ENCODE measurements at places on chromosomes 2 and 18. TPM values are rescaled to one million over a fixed set of nuclear protein-coding genes. Genes with fewer than 3 reads are reported as not detected.

DNA sequence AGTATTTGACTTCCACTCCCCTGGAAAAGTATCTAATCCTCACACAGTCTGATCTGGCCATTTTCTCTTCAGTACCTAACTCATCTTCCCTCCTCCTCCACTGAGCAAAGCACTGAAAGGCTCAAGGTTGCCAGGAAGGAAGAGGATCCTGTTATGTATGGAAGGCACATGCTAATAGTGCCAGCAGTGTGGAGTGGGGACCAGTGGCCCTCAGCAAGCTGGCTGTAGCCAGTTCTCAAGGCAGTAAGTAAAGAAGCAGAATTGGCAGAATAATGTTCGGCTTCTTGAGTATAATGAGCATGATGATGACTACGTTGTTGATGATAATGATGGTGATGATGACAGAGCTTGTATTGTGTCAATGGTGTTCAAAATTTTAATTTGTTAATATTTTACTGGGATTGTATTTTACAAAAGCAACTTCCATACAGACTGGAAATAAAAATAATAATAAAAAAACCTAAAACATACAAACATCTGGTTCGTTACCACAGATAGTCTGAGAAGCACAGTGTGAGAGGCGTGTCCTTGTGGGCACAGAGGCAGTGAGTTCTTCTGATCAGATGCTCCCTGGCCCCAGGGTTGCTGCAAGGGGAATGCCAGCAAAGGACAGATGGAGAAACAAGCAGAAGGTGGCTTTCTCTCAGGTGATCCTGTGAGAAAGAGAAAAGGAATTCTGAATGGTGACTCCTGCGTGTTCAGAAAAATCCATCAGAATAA lies 528.8 kb downstream of the CMPK2 start:
- no peak for DNase-seq

- no peak for DNase-seq
Measured at GRCh38 chr2:139825726-139826125, 1045.5 kb upstream of the NXPH2 start.

- DNase-seq, result peak; percentile 15
Measured at GRCh38 chr2:168543037-168543436, 87.0 kb downstream of the CERS6 start.

GRCh38 chr2:39631256-39631655 lies 34.5 kb upstream of the TMEM178A start:
- DNase-seq, result no peak

GRCh38 chr2:144583381-144583729 lies 63.4 kb upstream of the ZEB2 start:
- DNase-seq, result no peak

DNA sequence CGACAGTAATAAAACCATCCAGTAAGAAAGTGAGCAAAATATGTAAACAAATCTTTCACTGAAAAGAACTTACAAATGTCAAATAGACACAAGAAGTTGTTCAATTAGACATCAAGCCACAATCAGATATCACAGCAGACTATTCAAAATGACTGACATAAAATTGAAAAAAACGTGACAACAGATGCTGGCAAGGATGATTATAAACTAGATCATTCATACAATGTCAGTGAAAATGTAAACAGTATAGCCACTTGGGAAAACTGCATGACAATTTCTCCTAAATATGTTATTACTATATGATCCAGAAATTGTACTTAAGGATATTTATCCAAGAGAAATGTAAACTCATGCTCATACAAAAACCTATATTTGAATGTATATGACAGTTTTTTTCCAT lies 609.4 kb upstream of the CNTNAP5 start:
- DNase-seq, result no peak

TMEM185B gene
- 17.9 TPM for polyA plus RNA-seq

- DNase-seq, result no peak
Measured at GRCh38 chr2:28431741-28432140, 39.1 kb downstream of the FOSL2 start.

- DNase-seq, result no peak
Measured at GRCh38 chr2:141957827-141958450, 172.9 kb downstream of the LRP1B start.

GRCh38 chr18:48238206-48238605 lies 171.0 kb downstream of the ZBTB7C start:
- no peak for DNase-seq

DNA sequence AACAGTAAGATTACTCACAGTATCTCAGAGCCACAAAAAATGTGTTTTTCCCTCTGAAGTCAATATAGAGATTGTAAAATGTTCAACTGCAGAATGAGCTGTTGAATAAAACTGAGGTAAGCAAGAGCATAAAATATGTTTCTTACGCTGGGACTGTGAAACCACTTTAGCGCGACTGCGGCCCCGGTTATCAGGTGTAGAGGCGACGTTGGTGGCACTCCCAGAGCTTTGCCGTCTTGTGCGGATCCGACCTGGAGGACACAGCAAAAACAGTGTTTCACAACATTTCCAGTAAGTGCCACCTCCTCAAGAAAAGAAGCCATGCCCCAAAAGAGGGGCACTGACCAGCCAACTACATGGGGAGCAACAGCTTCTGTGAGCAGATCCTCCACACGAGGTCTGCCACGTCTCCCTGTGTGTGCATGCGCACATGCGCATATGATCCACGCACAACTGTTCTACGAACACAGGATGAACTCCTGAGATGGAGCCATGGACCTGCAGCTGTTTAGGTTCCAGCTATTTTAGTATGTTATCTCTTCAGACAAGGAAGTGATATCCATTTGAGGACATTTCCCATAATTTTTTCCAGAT lies 100.7 kb upstream of the RNU4ATAC start:
- no peak for DNase-seq

GRCh38 chr2:176445956-176446355 lies 176.7 kb downstream of the MTX2 start:
- DNase-seq, result no peak

All from naive thymus-derived CD4-positive, alpha-beta T cell (primary cell).